Osteoblast (primary cell): ENCODE measurements at places on chromosomes 7 and 10. TPM values are rescaled to one million over a fixed set of nuclear protein-coding genes. Genes with fewer than 3 reads are reported as not detected.

Gene ESYT2
- 126 and 132 TPM in 2 replicates for total RNA-seq

Gene AKR1D1
- total RNA-seq: under 0.01 TPM in 1 of 2 replicates, not detected in the other

Gene CALY
- total RNA-seq: not detected in 2 replicates

Gene OGDHL
- total RNA-seq: under 0.01 and 0.36 TPM in 2 replicates

Gene DYDC2
- total RNA-seq: not detected in 2 replicates

Gene PAPOLB
- under 0.01 and 0.36 TPM in 2 replicates for total RNA-seq

Gene MOGAT3
- total RNA-seq: not detected in 2 replicates

Gene CCDC3
- 0.29 and 0.72 TPM in 2 replicates for total RNA-seq

Gene AKR1C8
- not detected in 2 replicates for total RNA-seq

DNA sequence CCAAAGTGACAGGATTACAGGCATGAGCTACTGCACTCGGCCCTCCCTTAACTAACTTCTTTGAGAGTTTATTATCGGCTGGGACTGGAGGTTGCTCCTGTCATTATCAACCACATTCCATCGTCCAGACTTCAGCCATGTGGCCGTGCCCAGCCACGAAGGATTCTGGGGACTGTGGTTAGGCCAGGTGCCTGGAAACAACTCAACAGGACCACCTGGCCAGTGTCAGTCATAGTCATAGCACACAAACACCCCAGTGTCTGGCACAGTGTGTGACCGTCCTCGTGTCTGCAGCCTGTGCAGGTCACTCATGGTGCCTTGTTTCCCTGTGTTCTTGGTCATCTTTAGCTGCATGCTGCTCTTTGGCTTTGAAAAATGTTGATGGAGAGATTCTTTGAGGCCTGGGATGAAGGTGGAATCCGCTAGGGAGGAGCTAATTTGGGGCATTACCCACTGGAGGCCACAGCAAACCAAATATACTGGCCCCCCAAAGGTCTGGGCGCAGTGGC, 12.7 kb upstream of the AMZ1 start:
- DNase-seq: no peak

GRCh38 chr10:89310056-89310893, 8.4 kb downstream of the IFIT2 start:
- no peak for DNase-seq

DNA sequence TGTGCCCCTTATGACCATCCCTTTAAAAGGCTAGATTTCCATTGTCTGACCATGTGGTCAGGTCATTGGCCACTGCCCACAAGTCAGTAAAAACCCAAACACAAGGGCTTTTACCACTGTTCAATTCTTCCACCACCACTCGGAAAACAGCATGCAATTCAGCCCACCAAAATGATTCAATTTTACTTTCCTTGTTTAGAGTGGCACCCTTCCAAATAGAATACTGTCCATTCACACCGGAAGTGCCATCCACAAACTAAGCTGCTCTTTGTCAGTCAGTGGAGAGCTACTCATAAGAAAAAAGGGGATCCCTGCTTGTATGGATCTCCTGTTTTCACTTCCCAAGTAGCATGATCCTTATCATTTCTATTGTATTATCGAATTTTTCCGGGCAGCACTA, 350.7 kb upstream of the MBL2 start:
- no peak for DNase-seq

DNA sequence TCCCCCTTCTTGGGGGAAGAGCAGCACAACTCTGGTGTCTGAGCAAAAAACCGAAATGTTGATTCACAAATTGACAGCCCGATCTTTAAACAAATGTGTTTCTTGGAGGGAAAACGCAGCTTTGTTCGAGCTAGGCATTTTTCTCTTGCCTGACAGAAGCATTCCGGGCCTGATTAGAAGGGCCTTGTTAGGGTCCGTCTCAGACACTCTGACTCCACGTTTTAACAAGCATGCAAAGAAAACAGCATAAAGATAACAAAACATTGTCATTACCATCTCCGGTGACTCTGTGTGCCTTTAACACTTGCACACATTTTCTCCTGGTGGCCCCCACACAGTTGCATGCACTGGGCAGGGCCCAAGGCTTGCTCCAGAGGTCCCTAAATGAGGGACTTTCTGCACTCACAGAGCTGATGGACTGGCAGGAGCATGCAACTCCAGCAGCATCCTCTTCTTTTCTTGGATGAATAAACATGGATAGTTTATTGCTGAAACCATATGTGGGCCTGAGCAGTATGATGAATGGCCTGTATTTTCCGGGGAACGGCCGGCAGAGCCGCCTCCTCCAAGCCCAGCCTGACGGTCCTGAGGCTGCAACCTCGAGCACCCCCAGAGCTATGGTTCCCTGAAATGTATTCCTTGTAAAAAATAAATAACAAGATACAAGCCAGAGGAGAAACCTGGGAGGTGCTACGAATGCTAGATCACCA, 50.9 kb downstream of the EBF3 start:
- no peak for DNase-seq

DNA sequence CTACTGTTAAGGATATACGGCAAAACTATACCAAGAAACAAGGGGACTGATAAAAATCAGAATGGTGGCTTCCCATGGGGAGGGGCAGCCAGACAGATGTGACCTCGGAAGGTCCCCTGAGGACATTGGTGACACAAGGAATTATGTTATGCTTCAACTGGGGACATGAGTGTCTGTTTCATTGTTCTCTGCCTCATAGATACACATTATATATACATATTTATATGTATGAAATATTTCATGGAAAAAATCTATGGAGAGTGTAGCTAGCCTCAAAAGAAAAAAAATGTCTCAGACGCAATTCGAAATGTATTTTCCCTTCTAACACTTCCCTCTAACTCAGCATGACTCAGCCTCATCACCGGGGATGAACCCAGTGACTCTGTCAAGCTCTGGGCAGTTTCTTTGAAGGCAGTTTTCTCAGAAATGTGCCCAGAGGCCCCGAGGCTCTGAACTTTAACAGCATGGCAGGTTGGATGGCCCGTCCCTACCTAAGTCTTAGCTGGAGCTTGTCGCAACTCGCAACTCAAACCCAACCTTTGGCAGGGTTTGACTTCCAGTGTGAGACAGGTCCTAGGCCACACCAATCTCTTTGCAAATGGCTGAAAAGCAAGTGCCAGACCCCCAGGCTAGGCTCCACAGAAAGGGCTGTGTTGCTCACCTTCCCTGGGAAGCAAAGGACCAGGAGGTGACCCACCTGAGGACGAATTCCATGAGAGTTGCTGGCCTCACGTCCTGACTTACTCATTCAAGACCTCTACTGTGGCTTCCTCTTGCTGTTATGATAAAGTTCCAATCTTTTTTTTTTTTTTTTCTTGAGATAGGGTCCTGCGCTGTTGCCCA, 86.9 kb downstream of the CARD11 start:
- DNase-seq: no peak

DNA sequence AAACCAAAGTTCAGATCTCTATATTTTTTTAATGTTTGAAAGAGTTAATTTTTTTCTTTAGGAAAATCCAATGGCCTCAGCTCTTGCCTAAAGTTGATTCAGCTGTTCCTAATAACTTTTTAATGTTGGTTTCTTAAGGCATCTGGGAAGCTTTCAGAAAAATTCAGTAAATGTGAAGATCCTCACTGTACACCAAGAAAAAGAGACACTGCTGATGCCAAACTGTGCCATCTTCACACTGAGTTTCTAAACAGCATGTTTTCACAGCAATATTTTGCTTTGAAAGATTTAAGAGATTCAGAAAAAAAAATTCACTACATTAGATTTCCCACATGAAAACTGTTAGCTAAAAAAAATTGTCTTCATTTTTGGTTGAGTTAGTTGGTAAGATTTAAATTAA, 249.4 kb downstream of the NEBL start:
- DNase-seq: no peak

DNA sequence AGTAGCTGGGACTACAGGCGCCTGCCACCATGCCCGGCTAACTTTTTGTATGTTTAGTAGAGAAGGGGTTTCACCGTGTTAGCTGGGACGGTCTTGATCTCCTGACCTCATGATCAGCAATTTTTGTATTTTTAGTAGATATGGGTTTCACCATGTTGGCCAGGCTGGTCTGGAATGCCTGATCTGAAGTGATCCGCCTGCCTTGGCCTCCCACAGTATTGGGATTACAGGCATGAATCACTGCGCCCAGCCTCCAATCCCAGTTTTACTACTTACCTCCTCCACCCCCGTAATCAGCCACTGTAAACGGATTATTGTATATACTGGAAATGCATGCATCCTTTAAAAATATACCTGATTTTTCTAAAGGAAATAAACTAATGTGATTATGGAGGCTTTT, 35.1 kb upstream of the MTPN start:
- no peak for DNase-seq

GRCh38 chr7:41974870-41975557, 262.0 kb downstream of the GLI3 start:
- DNase-seq: no peak

- DNase-seq: no peak
These were observed 39.7 kb upstream of the CELF2 start for GRCh38 chr10:10977978-10978377.

- DNase-seq: no peak
These were observed 1339.4 kb downstream of the XPNPEP1 start for GRCh38 chr10:108583877-108584276.

DNA sequence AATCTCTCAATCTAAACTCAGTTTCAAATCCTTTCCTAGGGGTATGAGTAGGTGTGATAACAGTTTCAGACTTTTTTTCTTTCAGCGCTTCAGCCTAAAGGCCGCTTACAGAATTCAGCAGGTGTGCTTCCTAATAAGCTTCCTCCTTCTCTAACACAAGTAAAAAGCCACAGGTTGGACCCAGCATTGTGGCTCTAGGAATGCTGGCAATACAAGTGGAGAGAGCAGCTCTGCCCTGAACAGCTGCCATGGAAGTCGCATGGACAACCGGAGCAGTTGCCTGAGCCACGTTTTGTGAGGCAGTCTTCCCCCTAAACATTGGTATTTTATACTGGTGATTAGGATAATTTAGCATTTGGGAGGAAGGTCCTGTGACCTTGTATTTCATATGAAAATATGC, 83.5 kb downstream of the ST7 start:
- no peak for DNase-seq

DNA sequence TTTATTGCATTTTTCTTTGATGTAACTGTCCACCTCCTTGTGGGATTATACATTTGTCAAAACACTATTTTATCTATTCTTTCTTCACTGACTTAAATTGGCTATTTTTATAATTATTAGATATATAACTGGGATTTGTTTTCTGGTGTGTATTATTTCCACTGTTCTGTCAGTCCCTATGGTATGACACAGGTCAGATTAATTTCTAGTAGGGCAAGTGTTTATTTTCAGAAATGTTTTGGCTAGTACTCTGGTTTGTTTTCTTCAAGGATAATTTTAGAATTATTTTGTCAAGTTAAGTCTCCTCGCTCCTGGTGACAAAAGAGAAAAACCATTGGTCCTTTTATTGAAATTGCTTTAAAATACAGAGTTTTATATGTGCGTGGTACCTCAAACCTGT, 91.3 kb downstream of the MPLKIP start:
- DNase-seq: no peak

- no peak for DNase-seq
These were observed 1082.9 kb downstream of the LRMDA start for GRCh38 chr10:76514321-76514720.
